SK-N-SH treated with all-trans-retinoic acid at 6 μM for 48 hours (cell line): ENCODE measurements at places on chromosomes 5 and 9.

DNA sequence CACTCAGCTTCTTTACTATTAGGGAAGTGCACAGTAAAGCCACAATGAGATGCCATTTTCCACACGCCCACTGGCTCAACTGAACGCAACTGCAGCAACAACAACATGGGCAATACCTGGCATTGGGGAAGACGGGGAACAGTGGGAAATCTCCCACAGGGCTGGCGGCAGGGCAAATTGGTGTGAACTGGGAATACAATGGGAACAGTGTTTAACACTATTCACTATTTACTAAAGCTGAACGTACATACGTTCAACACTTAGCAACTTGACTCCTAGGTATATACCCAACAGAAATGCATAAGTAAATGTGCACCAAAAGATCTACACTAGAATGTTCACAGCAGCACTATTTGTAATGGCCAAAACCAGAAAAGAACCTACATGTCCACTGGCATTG is 14.1 kb downstream of the ZER1 start:
- ATAC-seq: no peak

DNA sequence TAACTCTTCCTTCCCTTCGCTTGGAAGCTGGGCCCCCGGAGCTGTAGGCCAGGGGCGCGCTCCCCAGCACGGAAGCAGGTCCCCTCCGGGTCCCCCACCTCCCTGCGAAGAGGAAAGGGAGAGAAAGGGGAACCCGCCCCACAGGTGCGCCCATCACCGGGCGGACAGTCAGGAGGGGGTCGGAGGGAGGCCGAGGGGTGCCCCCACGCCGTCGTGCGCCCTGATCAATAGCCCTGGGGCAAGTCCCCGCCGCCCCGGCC is 793 bp downstream of the AGPAT2 start:
- ATAC-seq: peak; percentile 2; the same call in 2 of the 3 replicates

GRCh38 chr9:127277099-127277498 is 12.5 kb downstream of the GARNL3 start:
- no peak for ATAC-seq

GRCh38 chr5:82525626-82526025 is 247.5 kb upstream of the RPS23 start:
- ATAC-seq: no peak

DNA sequence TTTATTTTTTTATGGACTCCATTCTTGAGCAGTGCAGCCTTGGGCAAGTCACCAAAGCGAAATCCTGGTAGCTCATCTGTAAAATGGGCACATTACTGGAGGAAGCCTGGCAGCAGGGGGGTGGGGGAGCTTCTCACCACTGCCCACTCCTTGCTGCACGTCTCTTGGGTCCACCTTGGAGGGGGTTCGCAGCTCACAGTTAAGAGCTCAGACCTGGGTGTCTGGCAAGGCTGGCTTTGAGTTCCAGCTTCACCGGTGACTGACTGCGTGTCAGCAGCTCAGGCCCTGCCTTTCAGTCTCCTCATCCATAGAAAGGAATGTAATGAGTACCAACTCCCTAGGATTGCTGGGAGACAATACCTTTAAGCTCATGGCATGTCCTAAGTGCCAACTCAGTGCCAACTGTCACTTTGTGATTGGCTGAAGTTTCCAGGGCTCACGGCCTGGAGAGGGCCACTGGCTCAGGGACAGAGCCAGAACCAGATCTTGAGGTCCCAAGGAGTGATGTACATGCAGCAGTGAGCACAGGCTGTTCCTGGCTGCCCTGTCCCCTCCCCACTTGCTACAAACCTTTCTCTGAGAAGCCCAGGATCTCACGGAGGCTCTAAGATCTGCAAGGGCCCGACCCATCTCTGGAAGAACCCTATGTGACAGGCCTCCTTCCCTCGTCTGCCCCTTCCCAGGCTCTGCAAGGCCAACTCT is 72.9 kb downstream of the C9orf50 start:
- ATAC-seq: no peak

GRCh38 chr5:159668556-159668955 is 247.7 kb upstream of the ADRA1B start:
- no peak for ATAC-seq

GRCh38 chr5:53934151-53934820 is 373.8 kb downstream of the NDUFS4 start:
- peak; percentile 67 for ATAC-seq

- no peak for ATAC-seq
Measured at GRCh38 chr9:106038266-106039001, 344.1 kb downstream of the TMEM38B start.

GRCh38 chr5:142358121-142358520 is 33.3 kb upstream of the SPRY4 start:
- no peak for ATAC-seq

DNA sequence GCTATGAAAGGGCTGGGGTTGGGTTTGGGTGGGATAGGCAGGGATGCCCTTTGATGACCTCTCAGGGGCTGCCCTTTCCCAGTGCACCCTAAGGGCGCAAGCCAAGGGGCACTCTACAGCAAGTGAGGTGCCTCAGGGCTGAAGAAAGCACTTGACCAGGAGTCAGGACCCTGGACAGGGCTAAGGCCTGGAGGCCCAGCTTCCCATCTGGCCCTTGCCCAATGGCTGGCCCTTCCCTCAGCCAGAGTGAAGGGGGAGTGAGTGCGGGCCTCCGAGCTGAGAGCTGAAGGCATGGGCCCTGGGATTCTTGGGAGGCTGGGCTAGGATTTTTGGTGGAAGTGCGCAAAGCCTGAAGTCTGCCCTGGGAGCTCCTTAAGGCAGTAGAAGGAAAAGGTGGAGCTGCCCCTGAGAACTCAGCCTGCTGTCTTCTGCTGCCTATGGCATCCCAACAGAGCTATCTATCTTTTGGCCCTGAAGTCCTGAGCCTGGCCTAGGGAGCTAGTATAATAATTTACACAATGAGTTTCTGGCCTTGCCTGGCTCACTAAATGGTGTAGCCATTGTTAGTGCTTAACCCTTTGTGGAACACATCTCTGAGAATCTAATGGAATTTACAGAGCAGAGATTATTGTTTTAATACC is 16.4 kb downstream of the JADE2 start:
- ATAC-seq: peak; percentile 78

GRCh38 chr5:175517824-175518450 is 39.6 kb downstream of the SFXN1 start:
- ATAC-seq: no peak; the same call in 1 of the 3 replicates

GRCh38 chr9:97970165-97970564 is 13.0 kb upstream of the ANP32B start:
- no peak for ATAC-seq

- peak; percentile 77 for ATAC-seq
Measured at GRCh38 chr9:71680189-71680980, 87.9 kb downstream of the CEMIP2 start.

DNA sequence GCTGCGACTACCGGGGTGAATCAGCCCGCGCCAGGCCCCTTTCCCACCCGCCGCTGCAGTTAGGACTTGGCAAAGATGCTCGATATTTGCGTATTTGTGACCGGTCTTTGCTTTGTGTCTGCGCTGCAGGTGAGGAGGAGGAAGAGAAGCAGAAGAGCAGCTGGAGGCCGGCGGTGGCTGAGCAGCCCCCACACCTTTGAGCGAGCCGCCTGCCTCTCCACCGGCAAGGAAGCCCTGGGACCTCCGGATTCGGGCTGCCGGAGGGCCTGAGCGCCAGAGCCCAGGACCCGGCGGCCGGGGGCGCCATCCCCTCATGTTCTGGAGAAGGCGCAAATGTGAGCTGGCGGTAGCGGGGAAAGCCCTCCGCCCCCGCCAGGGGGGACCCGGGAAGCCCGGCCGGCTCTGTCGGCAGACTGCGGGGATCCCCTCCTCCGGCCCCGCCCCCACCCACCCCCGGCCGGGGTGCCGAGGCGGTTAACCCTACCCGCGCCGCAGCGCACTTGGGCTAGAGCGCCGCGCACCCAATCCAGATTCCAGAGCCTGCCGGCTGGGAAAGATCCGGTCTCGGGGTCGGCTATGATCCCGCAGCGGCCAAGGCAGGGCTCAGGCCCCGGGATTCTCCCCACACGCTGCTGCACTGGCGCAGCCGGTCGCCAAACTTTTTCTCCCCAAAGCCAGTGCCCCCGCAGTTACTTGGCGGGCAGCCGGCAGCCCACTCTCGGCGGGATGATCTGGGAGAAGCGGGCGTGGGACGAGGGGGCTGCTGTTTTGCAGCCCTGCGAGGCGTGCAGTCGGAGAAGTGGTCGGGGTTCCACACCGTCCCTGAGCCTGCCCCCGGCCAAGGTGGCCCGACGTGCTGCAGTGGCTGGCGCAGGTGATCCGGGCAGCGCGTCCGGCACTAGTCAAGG is 800 bp upstream of the KCNN2 start:
- peak; percentile 46; the same call in 2 of the 3 replicates for ATAC-seq

DNA sequence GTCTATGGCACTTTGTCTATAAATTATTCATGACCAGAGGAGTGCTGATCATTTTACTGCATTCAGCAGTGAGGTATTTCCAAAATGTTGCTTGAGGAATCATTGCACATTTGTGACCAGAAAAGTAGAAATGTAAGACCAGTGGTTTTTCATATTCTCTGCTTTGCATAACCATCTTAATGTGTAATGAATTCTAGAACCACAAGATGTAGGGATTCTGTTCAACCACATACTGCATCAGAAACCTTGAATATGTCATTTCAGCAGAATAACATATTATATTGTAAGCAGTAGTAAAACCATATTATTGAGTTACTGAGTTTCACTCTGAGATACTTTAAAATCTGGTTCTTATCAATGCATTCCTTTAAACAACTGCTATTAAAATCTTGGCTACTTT is 1243.4 kb downstream of the MAT2B start:
- ATAC-seq: no peak

DNA sequence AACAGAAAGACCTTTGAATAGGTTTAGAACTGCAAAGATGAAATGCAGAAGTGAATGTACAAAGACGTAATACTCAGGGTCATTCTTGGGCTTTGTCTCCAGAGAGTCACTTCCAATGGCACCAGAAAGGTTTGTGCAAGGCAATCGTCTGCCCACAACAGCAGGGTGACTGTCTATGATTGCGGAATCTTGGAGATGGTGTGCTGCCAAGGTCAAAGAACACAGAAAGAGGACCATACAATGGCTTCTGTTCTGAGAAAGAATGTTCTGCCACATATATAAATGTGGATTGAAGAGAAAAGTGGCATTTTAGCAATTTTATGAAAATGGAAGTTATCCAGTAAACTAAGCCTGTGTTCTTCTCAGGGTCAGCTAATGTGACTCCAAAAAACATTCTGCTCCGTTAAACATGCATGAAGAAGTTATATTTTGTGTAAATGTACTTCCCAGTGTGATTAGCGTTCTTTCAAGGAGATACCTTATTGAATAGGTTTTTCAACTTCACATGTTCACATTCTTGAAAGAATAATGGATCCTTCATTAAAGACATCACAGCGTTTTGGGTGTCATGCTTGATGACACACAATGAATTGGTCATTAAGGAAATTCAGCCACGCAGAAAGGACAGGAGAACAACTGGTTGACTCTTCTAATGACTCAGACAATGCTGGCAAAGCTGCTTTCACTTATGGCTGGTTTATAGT is 73.4 kb upstream of the CDH6 start:
- ATAC-seq: no peak

DNA sequence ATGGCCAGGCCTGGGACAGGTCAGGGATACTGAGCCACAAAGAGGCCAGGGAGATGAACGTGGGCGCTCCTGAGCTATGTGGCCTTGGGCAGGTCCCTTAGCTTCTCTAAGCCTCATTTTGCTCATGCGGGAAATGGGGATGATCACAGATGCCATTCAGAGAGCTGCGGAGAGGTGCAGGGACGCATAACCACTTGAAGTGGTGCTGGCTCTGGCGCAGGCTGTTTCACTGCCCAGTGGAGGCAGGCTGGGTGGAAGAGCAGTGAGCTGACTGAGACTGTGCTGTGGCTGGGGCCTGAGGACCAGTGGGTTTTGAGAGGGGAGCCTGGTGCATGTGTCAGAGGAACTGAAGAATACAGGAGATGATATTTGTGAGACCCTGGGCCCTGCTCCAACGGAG is 18.4 kb downstream of the CXXC5 start:
- no peak for ATAC-seq

GRCh38 chr9:26013199-26013598 is 335.0 kb upstream of the TUSC1 start:
- peak; percentile 85 for ATAC-seq

DNA sequence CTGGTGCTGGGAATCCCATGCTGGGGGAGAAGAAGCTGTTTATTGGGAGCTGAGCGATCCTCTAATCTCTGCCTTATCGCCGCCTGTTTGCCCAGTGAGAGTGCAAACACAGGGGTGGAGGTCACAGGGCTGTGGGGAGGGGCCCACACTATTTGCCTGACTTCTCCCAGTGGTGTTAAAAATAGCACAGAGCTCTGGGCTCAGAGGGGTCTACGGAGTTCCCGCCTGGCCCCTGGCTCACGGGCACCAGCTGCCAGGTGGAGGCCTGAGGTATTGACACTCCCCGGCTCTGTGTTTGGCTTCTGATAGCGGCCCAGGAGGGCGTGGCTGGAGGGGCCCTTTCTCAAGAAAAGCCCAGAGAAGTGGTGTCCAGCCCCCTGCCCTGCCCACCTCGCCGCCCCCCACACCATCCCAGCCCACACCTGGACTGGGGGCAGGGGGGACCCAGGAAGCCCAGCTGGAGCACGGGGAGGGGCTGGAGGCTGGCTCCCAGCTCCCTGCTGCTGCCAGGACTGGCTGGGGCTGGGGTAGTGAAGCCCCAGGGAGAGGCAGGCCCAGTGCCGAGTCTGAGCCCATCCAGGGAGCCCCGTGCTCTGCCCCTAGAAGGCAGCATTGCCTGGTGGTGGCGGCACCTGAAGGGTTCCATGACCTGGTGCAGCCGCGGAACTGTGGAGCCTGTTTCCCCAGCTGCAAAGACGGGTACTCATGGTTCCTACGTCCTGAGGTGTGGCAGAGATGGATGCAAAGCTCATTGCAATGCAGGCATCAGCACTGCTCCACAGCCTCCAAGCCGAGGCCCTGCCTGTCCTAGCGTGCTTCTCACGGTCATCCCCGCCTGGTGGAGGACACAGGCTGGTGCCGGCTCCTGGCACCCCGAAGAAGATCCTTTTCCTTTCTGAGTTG is 35.7 kb upstream of the EGFL7 start:
- no peak for ATAC-seq

GRCh38 chr5:147140558-147140957 is 94.3 kb upstream of the STK32A start:
- ATAC-seq: no peak

- no peak for ATAC-seq
Measured at GRCh38 chr9:30574355-30575151, 1809.9 kb upstream of the ACO1 start.

GRCh38 chr5:73284985-73285384 is 112.0 kb downstream of the TMEM174 start:
- no peak for ATAC-seq
